CD4-positive, alpha-beta T cell treated with Interleukin-4 for 1 hour (primary cell): ENCODE measurements at places on chromosomes 5 and 9.

- no peak for DNase-seq
Observed at GRCh38 chr5:179316111-179316551, 29.1 kb downstream of the ADAMTS2 start.

DNA sequence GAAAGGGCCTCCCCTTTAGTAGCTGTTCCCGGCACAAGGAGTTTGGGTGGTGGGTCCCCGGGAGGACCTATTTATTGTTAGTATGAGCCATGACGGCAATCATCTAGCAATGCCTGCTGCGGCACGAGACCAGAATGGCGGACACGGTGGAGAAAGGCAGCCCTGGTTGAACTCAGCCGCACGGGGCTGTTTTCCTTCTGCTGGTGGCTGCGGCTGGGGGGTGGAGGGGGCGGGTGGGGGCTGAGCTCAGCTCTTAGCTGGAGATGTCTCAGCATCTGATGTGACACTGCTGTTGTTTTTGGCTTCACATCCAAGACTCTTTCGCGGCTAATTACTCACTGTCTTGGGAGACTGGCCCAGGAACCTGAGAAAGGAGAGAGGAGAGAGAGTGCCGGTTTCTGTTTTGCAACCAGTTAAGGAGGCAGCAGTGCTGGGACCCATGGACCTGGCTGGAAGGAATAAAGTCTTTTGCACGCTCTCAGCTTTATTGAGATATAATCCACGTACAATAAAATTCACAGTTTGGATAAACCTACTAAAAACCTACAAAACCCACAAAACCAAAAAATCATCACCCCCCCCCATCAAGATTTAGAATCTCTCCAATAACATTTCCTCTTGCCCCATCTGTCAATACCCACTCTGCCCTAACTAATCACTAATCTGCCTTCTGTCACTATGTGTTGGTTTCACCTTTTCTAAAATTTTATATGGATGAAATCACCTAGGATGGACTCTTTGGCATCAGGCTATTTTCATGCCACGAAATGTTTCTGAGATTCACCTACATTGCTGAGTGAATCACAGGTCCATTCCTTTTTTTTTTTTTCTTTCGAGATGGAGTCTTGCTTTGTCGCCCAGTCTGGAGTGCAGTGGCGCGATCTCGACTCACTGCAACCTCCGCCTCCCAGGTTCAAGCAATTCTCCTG, 81.8 kb upstream of the NEURL1B start:
- DNase-seq: no peak

DNA sequence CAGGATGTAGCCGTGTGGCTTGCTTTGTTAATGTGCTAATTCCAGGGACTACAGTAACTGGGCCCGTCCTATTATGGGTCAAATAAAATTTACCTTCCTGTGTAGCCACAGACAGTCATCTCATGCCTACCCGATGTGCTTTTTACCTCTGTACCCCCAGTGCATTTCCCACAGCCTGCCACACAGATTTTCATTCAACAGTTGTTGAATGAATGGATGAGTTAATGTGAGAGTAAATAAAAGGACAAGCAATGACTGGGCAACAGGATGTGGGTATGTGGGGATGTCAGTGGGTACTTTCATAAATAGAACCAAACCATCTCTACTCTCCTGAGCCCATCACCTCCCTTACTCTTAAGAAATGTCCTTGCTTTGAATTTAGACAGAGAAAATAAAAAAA, 441.2 kb upstream of the ZNF462 start:
- DNase-seq: no peak

- no peak for DNase-seq
Observed at GRCh38 chr5:25489834-25490538, 845.2 kb upstream of the CDH10 start.

GRCh38 chr9:114072184-114073140, 5.6 kb downstream of the AMBP start:
- DNase-seq: no peak

- no peak for DNase-seq
Observed at GRCh38 chr5:136225796-136226195, 32.8 kb upstream of the SMIM32 start.

- DNase-seq: no peak
Observed at GRCh38 chr5:34707451-34708107, 51.5 kb downstream of the RAI14 start.

GRCh38 chr5:5371957-5372356, 50.5 kb upstream of the ICE1 start:
- no peak for DNase-seq

DNA sequence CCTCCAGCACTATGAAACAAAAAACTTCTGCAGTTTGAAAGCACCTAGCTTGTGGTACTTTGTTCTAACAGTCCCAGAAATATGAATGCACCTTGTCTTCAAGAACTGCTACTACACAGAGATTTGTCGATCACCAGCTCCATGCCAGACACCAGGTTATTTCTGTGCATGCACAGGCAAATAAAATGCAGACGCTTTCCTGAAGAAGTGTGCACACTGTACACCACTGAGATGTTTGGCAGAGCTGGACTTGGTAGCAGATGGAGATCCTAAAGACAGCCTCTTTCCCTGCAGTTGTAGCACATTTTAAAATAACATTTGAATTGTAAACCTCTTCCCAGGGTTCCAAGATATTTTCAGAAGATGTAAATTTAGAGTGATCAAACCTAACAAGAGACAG, 730.0 kb downstream of the MTRR start:
- DNase-seq: no peak

GRCh38 chr5:174503461-174504265, 220.7 kb upstream of the MSX2 start:
- no peak for DNase-seq

DNA sequence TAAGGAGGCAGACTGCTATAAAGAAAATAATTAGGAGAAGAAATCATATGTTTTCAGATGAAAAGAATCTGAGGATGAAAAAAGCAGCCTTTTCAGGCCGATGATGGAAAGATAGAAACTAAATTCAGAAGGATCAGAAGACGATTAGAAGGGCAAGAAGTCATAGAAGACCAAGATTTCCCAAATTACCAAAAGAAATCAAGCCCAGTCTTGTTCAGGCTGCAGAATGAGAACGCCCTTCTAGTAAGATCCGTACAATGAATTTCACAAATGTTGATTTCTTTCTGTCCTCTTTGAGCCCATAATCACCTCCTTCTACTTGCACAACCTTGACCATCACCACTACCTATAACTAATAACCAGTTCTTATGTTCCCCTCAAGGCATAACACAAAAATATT, 114.6 kb upstream of the CCDC152 start:
- DNase-seq: no peak

- no peak for DNase-seq
Observed at GRCh38 chr9:123058834-123059233, 25.4 kb downstream of the GPR21 start.

DNA sequence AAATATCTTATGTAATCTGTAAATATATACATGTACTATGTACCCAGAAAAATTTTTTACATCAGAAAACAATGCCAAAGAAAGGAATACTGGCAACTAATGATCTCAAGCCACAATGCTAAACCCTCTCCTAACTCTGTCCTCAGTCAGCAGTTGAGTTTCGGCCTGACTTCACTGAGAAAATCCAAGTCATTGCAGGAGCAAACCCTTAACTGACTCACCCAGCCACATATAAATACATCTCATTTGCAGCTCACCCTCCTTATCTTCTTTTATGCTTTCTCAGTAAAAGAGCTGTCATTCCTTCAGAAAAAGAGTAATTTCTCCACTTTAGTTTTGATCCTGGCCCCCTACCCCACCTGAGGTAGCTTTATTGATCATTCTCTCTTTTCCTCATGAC, 46.1 kb upstream of the TMED7 start:
- no peak for DNase-seq

DNA sequence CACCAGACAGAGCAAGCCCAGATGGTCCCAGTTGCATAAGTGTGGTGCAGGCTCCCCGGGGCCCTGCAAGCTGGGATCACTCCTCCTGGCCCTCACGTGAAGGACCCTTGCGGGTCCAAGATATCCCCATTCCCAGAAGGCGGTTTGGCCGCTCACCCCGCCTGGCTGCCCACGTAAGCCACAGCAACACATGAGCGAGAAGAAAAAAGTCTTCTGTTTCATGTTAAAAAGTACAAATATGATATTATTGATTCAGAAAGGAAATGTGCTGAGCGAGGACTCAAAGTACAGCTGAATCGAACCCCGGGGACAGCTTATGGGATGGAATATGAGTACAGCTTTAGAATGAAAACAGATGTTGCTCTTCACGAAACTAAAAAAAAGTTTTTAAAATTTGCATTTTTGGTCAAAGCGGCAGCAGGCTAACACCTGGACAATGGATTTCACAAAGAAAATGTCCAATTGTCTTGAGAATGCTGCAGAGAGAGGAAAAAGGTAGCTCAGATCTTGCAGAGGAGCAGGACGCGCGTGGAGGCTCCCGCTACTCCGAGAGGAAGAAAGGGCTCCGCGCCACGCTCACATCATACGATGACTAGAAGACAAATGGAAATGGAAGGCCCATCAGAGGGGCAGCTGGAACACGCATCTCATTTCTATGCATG, 427.6 kb downstream of the IRX1 start:
- no peak for DNase-seq

DNA sequence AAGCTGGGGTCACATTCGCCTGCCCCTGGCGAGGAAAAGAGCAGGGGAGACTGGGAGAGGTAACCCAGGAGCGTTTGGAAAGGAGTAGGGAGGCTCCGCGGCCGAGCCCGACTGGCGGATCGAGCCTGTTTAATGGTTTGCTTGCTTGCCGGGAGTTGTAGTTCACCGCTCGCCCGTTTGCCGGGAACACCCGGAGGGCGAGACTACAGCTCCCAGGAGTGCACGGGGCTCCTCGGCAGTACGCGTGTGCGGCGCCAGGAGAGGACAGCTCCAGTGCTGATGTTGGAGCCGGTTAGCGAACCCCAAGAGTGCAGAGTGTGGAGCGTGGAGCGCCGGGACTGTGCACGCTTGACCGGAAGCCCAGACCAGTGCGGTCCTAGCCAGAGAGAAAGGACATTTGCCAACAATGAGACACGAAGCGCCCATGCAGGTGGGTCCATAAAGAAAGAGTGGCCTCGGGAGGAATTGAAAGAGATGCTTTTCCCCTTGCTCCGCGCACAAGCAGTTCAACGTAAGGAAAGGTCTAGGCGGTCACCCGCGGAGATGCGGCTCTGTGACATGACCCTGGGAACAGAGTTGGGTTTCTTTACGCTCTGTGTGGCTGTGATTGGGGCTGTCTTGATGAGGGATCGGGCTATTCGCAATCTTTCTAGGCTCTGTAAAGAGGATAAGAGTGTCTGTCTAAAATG, at the start of gene RAB3C:
TSS of gene RAB3C (plus strand) at position 273 of the 689 bp plus-strand sequence. CDS start at position 407, 134 bp downstream.
- peak; percentile 84 for DNase-seq

DNA sequence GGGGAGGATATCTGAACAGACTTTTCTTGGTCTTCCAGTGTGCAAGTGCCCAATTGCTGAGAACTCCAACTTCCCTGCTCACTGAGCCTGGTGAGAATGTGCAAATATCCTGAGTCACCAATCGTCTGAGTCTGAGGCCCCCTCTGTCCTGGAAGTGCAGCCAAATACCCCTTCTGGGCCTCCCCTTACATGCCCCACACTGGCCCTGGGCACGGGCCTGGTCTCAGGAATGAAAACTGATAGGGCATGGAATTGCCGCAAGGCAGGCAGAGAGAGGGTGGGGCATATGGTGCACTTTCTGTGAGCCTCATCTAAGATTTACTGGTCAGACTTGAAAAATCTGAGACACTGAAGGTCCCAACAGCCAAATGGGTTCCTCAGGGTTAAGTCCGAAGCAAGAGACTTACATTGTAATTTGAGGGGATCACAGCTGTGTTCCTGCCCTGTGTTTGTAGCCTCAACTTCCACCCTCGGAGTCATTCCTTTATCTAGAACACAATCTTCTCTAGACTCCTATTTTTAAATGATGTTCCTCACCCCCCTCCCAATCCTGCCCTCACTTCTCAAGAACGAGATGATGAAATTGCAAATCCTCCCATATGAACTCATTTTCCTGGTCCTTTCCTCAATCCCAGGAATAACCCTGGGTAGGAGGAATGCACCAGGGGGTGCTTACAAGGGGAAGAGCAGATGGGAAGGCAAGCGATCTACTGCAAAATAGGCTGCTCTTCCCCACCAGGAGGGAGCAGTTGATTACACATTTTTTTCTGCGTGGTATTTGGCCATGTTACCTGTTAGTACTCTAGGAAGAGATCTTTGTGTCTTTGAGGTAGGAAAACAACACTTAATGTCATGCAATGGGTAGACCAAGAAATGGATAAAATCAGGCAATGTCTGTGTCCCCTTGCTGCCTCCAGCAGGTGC, 34.6 kb upstream of the ARHGAP26 start:
- DNase-seq: no peak

GRCh38 chr9:130535818-130536521, 43.4 kb upstream of the FUBP3 start:
- DNase-seq: no peak

DNA sequence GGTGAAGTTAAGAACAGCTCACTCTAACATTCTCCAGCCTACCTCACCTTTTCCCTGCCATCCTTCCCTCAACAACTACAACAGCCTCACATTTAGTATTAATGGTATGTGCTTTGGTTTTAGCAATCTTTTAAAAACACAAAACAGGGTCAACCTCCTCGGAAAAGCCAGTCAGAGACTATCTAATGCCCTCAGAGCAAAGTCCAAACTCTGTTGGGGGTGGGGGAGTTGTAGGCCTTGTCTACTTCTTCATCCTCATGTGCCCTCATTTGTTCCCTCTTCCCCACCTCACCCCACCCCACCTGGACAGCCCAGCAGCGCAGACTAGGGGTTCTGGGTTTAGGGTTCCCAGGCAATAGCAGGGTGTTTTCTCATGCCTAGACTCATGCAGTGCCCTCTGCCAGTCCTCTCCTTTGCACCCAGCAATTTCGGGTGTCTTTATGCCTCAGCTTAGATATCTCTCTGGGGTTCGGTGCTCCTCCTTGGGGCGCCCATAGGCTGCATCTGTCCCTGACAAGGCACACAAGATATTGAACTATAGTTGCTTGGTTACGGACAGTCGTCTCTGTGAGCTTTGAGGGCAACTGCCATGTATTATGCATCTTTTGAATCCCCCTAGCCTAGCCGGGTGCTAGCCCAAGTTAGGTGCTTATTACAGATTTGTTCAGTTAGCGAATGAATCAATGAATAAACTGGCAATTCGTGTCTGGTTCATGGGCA, 762 bp upstream of the TCOF1 start:
- DNase-seq: no peak

DNA sequence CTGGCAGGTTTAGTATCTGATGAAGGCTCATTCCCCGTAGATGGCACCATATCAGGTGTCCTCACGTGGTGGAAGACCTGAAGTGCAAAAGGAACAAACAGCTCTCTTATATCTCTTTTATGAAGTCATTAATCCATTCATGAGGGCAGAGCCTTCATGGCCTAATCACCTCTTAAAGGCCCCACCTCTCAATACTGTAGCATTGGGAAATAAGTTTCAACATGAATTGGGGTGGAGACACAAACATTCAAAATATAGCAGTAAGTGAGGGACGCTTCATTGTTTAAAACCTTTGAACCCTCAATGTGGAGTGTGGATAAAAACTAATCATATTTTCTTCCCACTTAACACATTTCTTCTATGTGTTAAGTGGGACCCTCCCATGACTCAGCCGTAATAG, 489.4 kb upstream of the WWC1 start:
- DNase-seq: no peak
